ENCODE measurements at places on chromosomes 3 and 15.

GRCh38 chr3:155317211-155317610 lies 23.7 kb upstream of the STRIT1 start:
- no peak for DNase-seq

DNA sequence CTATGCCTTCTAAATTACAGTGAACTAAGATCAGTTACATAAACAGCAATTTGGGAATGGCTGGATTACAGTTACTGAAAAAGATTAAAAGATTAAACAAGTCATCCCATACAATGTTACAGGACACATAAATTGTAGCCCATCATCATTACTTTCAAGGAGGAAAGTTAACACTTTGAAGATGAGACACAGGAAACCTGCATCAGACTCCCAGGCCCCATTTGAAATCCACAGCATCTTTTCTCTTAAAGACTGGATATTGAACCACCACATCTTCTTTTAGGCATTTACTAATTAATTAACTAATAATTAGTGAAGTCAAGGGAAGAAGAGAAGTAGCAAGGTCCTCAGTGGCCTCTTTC lies 170.2 kb downstream of the PLCL2 start:
- DNase-seq, result no peak

DNA sequence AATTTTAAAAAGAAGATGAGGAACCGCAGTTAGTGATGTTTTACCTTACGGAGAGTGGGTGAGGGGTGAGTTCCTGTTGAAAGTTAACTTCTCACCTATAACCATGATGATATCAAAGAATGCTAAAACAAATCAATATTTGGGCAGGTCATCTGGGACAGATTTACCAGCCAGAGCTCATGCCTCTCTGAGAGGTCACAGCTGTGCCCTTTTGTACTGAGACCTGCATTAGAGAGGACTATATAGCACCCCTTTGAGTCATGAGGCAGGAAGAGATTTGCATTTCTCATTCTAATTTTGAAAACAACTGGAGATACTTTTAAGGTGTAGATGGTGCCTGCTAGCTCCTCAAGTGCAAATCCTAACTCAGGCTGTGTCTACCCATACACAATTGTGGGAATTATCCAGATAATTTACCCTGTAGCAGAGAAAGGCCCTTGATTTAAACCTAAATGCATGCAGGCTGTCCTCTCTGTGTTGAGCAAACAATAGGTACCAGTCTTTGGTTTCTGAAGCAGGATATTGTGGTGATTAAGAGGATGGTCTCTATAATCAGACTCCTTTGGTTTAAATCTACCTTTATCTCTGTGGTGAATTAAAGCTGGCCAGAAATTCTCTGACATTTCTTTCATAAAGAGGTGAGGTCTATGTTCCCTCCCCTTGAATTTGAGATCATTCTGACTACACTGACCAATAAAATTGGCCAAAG lies 5.8 kb upstream of the TM4SF4 start:
- no peak for DNase-seq

DNA sequence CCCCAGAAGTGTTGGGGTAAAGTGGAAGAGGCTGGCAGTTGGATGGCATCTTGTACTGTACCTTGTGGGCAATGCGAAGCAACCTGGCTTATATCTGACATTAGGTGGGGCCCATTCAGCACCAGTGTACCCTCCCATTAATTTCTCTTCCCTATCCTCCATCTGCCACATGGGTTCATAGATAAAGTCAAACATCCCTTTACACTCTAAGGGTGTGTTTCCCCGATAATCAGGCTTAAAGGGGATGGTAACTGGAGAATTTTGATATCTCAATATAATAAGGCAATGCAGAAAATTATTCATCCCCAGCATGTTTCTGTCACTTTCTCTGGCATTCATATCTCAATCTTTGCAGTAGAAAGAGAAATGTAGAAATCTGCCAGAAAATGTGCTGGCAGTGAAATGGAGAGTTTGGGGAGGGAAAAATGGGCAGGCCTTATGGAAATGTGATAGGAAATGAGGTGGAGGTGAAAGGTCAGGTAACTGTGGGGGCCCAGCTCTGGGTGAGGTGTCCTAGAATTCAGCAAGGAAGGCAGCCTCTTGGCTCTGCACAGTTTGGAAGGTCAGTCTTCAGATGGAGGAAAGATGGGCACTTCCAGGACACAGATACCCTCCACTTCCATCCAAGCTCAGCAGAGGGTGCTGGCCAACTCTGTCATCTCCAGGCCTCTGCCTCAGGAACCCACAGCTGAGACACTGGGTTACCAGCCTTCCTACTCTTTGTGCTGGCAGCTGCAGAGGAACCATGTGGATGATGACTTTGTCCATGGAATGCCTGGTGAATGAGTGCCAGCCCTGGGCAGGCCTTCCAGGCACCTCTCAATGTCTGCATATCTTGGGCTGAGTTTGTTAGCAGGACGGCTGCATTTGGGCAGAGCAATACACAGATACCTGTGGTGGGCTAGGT lies 325.9 kb upstream of the CTDSPL start:
- DNase-seq, result no peak

DNA sequence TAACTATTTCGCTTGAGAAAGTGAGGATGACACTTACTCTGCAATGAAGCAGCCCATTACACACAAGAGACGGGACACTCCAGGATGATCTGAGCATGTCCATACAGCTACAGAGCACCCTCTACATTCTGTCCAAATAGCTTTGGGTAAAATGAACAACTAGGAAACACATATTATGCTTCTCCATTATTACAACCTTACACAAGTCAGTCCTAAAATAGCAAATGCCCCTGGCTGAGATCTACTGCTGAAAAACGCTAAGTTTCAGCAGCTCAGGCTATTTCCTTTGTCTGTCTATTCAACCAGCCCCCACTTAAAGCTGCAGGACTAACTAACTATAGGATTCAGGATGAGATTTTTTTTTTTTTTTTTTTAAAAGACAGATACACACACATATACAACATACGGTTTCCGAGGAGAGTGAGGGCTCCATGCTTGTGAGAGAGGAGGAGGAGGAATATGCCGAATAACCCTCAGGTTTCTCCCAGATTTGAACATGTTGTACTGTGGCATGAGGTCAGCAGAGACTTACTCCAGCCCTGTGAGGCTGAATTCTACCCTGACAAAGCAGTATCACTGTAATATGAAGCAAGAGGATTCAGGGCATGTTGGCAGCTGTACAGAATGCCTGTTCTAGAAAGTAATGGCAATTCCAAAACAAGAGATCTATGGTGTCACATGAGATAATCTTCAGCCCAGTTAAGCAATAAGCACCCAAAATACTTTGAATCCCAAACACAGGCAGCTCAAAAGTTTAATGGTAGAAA lies 117.3 kb upstream of the PLXND1 start:
- no peak for DNase-seq

- no peak for DNase-seq
These were observed 77.8 kb upstream of the WDR72 start for GRCh38 chr15:53837263-53837662.

DNA sequence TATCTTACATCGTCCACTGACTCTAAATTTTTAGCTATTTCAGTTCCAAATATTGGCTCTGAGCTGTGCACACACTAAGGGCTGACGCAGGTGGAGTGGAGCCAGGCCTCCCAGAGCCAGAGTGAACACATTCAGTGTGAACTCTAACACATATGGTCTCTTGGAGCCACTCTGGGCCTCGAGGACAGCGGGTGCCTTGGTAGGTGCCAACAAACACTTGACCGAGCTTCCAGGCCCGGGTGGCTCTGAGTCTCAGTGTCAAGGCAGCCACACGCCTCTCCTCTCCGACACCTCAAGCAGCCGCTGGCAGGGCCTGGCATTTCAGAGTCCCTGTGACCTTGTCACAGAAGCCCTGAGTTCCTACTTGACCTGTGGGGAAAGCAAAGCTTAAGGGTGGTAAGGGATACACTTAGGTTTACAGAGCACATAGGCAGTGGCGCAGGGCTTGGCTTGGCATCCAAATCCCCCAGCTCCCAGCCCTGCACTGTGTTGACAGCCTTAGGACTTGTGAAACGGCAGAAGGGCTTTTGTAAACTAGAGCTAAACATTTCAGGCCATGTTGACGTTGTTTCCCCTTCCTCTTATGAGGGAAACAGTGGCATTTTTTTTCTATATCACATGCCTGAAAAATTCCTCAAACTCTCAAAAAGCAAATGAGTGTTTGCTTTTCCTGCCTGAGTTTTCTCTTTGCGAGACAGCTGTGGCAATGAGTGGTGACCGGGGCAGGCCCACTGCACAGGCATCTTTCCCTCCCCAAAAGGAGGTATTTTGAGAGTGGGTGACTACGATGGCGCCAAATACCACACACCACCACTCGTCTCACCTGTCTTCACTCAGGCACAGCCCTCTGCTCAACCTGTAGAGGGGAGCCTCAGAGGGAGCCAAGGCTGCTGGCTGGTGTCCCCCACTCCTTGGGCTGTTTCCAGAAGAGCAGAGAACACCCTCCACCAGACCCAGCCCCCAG lies 60.8 kb downstream of the DAPK2 start:
- no peak for DNase-seq

DNA sequence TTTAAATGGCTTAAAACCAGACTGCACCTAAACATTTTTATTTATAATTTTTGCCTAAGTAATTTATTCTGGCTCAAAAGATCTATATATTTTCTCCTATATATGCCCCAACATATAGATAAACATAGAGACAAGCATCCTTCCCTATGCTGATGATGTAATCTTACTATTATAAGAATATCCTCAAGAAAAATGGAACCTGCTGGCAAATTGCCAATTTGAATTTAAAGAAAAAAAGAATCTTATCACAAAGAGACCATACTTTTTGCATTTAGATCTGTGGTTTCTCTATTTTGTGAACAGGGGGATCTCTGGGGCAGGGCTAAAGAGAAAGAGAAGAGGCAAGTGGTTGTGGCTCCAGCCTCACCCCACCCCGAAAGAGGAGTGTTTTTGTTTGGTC lies 107.2 kb upstream of the CMC1 start:
- no peak for DNase-seq

DNA sequence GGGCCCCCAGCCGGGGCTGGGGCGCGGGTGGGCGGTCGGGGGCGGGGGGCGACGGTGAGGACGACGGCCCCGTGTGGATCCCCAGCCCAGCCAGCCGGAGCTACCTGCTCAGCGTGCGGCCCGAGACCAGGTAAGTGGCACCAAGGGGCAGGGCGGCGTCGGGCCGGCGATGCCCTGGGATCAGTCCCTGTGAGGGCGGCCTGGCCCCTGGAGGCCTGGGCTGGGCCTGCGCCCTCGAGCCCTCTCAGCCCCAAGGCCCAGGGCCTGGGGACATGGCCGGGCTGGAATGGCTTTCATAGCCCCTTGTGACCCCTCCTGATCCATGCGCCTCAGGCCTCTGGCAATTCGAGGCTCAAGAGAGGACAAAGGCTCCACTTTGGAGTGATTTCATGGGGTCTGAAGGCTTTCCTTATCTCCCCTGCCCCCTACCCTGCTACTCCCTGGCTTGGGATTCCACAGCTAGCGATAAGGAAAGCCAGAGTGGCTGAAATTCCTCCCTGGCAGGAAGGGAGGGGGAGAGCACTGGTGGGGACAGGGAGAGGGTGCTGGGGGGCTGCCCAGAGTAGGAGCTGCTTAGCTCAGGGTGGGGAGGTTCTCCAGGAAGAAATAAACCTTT lies 418 bp downstream of the ALPK3 start:
- DNase-seq, result no peak

- DNase-seq, result no peak
These were observed at the start of gene PAQR5 for GRCh38 chr15:69298697-69299441. Gene PAQR5, plus strand, starts transcription at chr15:69298912. Its CDS starts 61,169 bp downstream, at chr15:69360081.

DNA sequence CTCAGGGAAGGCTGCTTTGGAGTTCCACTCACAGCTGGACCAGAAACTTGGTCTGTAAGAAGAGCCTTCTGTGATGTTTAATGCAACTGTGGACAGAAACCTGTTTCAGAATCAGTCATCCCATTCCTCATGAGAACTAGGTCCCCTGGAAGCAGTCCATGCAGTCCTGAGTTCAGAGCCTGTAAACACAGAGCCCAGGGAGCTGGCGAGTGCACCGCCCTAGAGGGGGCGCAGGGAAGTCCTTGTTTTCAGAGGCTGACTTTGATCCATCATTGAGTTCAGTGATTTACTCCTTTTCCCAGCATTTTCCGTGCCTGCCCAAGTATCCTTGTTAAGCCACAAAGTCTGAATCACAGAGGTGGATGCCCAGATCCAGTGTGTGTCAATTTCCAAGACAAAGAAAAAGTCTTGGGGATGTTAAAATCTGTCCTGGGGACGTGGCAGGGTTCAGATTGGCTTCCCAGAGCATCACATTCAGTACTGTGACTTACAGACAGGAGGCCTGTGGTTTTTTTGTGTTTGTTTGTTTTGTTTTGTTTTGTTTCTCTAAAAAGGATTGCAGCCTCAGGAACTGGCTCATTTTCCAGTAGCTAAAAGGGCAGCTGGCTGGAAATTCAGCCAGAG lies 9.8 kb upstream of the TXNRD3 start:
- no peak for DNase-seq

- no peak for DNase-seq
These were observed 25.2 kb downstream of the ARPP21 start for GRCh38 chr3:35664460-35664919.

DNA sequence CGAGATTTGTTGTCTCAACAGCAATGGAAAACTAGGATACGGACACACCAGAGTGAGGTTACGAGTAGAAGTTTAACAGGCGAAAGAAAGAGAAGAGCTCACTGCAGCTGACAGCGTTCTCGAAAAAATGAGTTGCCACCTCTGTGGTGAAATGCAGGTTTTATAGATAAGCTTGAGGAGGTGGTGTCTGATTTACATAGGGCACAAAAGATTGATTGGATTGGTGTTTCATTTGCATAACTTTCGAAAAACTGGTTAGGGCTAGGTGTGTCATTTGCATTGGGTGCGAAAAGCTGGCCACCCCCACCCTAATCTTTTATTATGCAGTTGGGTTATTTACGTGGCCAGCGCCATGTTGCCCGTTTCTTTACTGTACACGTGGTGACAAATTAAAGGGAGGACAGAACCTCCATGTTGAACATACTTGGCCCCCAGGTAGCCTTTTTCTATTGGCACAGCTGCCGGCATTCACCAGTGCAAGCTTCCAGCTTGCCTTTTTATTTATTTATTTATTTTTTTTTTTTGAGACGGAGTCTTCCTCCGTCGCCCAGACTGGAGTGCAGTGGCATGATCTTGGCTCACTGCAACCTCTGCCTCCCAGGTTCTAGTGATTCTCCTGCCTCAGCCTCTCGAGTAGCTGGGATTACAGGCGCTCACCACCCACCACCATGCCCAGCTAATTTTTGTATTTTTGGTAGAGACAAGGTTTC lies 8.3 kb downstream of the IFT122 start:
- DNase-seq, result no peak

DNA sequence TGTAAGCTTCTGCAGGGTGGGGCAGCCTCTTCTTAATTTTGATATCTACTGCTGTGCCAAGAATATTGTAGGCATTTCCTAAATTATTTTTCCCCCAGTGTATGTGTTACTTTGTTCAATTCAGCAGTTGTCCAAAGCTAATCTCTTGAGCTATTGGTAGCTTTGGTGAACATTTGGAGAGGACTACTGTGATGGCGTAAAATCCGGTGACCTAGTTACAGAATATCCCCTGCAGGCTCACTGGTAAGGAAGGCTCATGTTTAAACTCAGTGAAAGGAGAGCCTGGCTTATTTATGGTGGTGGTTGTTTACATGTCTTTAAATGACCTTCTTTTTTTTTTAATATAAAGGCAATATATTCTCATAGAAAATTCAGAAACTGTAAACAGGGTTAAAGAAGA lies 105.6 kb downstream of the LPP start:
- no peak for DNase-seq

GRCh38 chr3:132401255-132401654 lies 16.0 kb upstream of the DNAJC13 start:
- DNase-seq, result no peak

Data from CD4-positive, alpha-beta T cell treated with Interleukin-17A for 4 hours (primary cell).